ENCODE measurements at places on chromosomes 11 and 22. TPM values are rescaled to one million over a fixed set of nuclear protein-coding genes. Genes with fewer than 3 reads are reported as not detected.

- DNase-seq = no peak
These were observed 9.8 kb upstream of the USP2 start for GRCh38 chr11:119391275-119391674.

DNA sequence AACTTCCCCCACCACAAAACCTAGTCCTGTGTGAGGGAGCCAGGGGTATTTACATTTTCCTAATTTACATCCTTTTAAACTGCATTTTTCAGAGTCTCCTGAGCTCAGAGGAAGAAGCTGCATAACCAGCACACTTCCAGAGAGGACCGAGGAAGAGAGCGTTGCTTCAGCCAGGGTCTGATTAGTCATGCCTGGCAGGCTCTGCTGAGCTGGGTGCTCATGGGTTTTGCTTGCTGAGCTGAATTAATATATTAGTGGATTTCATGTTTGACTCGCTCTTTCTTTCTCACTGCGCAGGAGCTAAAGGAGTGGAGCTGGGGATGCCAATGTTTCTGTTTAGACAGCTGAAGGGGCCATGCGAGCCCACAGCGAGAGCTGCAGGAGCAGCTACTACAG is 539.3 kb upstream of the B3GAT1 start:
- DNase-seq = peak; percentile 42

GRCh38 chr11:117820516-117820915 is 4.0 kb downstream of the FXYD2 start:
- no peak for DNase-seq

DNA sequence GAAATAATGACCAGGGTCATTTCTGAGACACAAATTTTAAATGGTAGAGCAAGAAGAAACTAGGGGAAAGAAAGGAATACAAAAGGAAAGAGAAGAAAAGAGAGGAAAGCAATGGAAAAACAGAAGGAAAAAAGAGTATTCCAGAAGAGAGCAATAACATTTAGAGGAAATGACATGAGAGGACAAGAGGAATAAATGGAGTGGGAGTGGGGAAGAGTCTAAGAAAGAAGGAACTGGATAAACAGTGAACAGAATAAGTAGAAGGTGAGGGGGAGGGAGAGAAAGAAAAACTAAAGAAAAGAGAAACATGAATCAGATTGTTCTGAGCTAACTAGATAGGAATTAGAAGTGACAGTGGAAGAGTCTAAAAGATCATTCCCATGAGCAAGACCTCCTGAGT is 28.4 kb downstream of the PRDM10 start:
- DNase-seq = no peak

- no peak for DNase-seq
These were observed 937.8 kb upstream of the CHORDC1 start for GRCh38 chr11:91160661-91161060.

- DNase-seq = no peak
These were observed 12.1 kb downstream of the RNH1 start for GRCh38 chr11:494761-495536.

CCDC81 gene
- total RNA-seq = not detected

DNA sequence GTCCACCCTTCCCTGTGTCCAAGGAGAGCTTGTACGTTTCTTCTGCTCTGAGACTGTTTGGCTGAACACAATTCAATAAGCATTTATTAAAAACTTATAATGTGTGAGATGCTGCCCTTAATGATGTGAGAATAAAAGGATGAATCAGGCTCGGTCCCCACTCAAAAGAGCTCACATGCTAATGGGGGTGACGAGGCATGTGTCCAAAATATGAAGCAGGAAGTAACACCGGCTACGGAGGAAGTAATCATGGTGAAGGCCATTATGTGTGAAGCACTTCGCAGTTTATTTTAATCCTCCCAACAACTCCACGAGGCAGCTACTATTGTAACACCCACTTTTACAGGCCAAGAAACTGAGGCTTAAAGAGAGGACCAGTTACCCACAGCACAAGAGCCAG is 3.4 kb upstream of the RASD2 start:
- no peak for DNase-seq

CNTF gene
- 0.72 TPM for total RNA-seq

FERMT3 gene
- total RNA-seq = not detected

GRCh38 chr11:94574193-94574961 is 7.2 kb downstream of the PIWIL4 start:
- DNase-seq = peak; percentile 19

UQCC3 gene
- total RNA-seq = 9.1 TPM

DNA sequence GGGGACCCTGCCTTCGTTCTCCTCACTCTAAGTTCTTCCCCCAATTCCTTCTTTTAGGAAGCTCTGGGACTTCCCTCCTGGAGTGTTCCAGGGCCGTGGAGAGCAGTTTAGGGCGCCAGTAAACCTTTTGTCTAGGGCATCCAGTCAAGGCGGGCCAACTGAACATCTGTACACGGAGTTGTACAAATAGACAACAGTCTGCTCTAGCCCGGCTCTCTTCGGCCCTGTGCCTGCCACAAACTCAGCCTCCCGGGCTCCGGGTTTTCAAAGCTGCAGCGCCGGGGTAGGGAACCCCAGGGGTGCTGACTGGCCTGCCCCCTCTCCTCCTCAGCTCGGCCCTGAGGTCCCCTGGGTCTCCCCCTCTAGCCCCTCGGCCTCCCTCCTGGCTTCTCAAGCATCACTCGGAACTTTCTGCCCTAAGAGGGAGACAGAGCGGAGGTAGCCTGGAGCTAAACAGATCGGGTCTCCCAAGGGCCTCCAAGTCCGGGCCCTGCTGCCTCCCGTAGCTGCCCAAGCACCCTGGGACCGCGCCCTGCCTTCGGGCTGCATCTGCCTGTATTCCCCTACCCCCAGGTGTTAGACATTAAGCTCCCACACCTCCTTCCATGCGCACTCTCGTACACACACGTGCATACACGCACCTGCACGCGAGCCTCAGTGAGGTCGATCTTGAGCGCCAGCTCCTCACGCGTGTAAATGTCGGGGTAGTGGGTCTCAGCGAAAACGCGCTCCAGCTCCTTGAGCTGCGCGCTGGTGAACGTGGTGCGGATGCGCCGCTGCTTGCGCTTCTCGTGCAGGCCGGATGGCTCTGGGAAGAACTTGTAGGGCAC is 3.3 kb downstream of the PHOX2A start:
- DNase-seq = no peak

SART1 gene
- total RNA-seq = 43.4 TPM

DNA sequence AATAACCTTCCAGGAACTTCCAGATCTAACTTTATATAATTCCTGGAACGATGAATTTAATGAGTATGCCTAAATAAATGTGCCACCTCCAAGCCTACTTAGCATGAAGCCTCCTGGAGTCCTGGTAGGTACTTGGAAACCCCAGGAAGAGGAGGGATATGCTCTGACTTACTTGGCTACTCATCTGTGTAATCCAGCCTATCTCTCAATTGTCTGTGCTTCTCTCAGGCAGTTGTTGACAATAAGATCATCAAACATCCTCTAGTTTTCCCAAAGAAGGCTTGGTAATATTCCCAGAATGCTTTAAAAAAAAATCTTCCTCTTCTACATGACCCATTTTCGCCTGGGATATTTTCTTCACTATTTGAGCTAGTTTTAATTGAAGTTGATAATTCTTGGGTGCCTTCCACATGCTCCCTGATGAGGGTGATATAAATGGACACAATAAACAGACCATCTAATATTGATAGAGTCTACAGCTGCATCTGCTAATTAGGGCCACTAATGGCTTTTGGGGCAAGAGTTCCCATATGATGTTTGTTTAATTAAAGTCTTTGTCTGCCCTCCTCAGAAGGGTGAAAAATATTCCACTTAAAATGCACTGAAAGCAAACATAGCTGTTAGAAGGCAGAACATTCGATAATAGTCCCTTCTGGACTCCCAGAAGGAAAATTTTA is 75.5 kb upstream of the RAB38 start:
- no peak for DNase-seq

GRCh38 chr22:27224485-27225374 is 567.3 kb downstream of the MIAT start:
- peak; percentile 47 for DNase-seq

MAPK8IP1 gene
- 10.7 TPM for total RNA-seq

DNA sequence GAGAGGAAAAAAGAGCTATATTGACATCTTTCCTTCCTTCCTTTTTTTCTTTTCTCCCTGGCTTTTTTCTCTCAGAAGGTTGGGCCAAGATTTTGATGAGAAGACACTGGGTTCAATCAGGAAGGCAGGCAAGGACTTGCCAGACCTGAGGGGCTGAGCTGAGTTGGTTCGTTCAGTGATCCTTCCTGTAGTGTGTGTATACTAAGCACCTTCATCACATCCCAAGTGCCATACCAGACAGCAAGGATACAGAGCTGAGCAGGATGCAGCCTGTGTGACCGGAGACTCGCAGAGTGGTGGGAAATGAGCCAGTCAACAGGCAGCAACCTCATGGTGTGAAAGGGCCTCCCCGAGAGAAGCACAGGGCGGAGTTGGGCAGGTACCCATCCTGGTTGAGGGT is 95.5 kb downstream of the SPON1 start:
- DNase-seq = no peak

- DNase-seq = no peak
These were observed 1.2 kb downstream of the TOB2 start for GRCh38 chr22:41445129-41446056.

MAP4K2 gene
- 18.0 TPM for total RNA-seq

- DNase-seq = no peak
These were observed 86.0 kb upstream of the CADM1 start for GRCh38 chr11:115590254-115590653.

DNA sequence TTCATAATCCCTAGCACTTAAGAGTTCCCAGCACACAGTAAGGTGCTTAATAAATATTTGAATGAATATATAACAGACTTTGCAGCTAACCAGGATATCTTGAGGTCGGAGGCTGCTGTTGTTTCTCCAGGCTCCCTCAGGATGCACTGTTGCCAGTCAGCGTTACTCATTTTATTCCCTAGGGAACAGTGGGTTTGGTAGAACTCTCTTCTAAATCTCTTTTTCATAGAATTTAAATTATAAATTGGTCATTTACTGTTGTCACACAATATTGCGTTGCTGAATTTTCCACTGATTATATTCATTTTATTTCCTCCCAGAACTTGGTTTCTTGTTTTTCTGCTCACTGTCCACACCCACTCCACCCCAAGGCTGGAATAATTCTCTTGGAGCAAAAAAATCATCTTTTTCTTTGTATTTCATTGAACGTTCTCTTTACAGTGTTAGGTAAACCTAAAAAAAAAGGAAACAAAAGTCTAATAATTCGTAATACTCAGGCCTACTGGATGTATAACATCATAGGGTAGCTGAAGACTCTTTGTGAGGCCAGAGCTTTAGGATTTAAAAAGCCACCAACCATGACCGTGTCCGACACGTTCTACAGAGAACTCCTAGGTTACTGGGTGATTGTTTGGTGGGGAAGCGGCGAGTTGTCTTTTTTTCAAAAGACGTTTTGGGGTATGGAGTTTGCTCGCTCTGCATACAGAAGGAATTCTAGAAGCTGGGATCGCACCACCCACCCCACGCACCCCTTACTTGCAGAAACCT is 766 bp upstream of the CAPRIN1 start:
- peak; percentile 23 for DNase-seq

DNA sequence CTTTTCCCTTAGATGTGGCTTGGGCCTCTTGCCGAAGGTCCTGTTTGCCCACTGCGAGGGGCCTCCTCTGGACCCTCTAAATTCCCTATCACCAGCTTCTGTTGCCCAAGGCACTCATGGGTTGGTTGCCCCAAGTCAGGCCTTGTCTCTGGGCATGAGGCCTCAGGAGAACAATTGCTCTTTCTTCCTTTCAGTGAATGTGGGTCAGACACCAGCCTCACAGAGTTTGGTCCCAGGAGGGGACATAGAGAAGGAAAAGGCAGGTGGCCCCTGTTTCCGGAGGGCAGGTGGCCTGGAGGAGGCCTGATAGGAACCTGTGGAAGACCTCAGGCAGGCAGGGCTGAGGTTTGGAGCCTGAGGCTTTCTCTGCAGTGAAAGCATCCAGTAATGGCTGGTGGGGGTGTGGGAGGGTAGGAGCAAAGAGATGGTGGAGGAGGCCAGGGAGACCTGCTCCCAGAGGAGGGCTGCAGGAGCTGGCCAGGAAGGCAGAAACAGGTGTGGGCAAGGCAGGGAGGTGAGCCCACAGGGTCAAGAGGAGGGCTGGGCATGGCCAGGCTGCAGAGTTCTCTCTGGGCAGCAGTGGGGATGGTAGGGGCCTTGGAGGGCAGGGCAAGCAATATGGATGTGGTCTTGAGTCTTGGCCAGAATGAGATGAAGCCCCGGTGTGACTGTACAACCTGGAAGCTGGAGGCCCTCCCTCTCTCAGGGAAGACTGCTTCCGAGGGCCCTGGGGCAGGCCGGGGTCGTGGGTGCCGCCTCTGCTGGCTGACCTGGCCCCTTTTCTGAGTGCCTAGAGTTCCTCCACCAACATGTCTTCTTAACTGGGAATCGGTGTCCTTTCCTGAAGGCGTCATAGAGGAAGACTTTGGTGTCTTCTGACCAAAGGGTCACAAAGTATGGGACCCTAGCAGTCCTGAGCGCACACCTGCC is 28.0 kb upstream of the LMO1 start:
- no peak for DNase-seq

ZDHHC13 gene
- 45.6 TPM for total RNA-seq

DNA sequence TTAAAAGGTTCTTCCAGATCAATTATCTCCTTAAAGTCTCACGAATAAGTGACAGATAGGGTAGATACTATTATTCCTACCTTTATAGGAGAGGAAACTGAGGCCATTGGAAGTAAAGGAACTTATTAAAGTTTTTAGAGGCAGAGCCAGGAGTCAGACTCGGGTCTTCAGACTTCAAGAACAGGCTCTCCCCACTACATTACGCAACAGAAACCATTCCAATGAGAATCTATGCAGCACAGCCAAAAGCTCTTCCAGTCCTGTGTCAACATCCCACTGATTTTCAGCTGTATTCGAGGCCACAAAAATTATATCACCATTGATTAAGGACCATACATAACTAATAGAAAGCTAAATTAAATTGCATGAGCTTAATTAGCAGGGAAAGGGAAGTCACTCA is 77.4 kb downstream of the RELT start:
- no peak for DNase-seq

ZNRF3 gene
- total RNA-seq = 1.8 TPM

DNA sequence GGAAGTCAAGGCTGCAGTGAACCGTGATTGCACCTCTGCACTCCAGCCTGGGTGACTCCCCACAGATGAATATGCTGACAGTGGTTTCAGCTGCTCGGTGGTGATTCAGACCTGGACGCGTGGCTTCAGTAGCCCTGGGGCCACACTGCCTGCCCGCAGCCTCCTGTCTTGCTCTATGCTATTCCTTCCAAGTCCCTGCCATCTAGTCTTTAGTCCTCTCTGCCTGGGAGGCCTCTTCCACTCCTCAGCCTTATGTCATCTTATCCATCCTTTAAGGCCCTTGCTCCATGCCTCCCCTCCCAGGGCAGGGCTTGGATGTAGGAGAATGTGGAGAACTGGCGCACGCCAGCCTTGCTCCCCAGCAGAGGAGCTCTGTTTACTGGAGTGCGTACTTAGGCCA is 23.0 kb downstream of the YDJC start:
- no peak for DNase-seq

Data from H4 (cell line).